COR-L47 (cell line): ENCODE measurements at places on chromosomes 11 and 22.

DNA sequence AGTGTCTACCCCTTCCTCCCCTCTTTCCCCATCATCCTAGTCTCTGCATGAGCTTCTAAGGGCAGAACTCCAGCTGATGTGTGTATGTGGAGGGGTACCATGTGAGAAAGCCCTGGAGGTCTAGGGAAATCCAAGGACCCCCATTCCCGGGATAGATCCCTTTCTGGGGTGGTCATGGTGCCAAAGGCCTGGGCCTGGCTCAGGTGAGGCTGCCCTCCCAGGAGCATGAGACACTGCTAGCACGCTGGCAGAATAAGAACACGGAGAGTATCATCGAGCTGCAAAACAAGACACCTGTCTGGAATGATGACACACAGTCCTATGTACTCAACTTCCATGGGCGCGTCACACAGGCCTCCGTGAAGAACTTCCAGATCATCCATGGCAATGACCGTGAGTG lies 19.6 kb downstream of the TUB start:
- DNase-seq: no peak

- no peak for DNase-seq
These were observed 19.7 kb upstream of the ALG8 start for GRCh38 chr11:78158987-78159652.

GRCh38 chr11:88507771-88508417 lies 170.4 kb upstream of the CTSC start:
- no peak for DNase-seq

GRCh38 chr11:114244726-114245394 lies 51.3 kb upstream of the NNMT start:
- peak; percentile 17 for DNase-seq

DNA sequence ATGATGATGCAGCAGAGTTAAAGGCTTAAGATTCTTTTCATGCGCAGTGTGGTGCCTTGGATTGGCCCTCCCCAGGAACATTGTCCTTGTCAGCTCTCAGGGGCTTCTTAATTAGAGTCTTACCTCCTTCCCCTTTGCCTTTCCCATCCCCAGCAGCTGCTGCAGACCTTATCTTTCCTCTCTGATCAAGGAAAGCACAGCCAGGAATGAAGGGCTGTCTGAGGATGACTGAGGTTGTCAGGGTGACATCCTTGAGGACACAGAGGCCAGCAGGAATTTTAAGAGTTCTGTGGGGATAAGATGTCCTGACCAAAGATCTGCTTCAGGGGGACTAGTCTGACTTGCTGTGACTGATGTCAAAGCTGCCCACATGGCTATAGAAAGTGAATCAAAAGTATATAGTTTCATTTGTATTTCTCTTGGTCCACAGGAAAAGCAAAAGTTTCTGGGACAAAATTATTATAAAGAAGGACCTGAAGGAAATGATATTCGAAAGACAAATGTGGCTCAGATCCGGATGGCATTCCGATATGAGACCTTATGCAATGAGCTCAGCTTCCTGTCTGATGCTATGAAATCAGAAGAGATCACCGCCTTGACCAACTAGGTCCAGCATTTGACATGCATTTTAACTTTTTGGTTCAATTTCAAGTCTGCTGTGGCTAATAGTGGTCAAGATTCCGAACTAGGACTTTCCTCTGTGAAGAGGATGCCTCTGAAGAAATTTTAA lies 35.5 kb downstream of the RNF141 start:
- no peak for DNase-seq
